Esophagus squamous epithelium (tissue), 5 donors: ENCODE measurements at places on chromosomes 1 and 21.

DNA sequence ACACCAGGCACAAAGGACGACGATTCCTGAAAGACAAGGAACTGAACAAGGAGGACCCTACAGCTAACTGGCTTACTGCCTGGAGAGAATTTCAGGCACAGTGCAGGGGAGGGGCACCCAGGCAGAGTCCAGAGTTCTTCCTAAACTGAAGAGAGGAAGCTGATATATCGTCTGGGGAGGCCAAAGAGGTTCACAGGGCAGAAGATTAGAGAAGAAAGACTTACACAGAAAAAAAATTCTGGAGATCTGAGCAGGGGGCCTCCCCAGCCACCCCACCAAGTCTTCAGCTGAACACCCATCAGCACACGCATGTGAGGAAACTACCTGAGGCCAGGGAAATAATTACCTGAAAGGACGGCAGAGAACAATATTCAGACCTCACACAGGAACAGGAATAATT is 24.6 kb downstream of the SORT1 start:
- DNase-seq, result no peak

DNA sequence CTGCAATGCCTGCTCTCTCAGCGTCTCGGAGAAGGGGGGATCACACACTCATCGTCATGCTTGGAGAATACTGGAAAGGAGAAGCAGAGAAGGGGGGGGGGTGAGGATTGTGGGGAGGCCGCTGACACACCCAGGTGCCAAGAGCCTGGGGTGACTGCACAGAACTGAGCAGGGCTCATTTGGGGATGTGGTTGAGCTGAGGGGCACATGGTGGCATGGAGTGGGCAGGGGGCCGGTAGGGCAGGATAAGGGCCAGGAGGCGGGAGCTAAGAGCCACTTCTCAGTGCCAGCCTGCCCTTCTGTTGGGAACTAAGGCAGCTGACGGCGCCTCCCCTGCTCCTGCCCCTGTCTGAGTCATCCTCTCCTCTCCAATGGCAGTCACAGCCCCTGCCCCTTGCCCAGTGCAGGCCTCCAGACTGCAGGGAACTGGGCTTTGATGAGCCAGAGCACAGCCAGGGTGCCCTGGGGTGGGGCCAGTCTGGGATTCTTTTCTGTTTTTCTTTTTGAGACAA is 27.2 kb downstream of the MRPL37 start:
- no peak for DNase-seq

- DNase-seq, result no peak
Measured at GRCh38 chr1:155141749-155142148, 1.4 kb upstream of the DPM3 start.

DNA sequence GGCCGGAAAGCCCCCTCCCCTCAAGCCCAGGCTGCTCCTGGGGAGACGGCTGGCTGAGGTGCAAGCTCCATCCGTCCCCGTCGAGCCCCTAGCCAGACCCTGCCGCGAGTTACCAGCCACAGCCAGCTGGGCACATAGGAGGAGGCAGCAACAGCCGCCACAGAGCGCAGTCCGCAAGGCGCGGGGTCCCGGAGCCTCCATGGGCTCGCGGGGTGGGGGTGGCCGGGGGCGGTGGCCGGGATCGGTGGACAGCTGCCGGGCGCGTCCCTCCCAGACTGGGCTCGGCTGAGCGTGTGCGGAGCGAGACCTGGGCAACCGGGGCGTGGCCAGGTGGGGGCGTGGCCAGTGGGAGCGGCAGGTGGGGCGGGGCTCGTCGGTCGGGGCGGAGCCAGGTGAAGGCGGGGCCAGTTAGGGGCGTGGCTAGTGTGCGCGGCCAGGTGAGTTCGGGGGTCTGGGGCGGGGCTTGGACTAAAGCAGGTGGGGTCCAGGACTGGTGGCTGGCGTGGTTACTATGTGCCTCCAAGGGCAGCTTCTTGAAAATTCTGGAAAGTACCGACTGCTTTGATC is at the start of gene CD164L2:
CD164L2 (minus strand) TSS at position 295 of the 567 bp plus-strand sequence; CDS start at position 201, 94 bp downstream.
- DNase-seq, result no peak

- DNase-seq, result peak; percentile 19
Measured at GRCh38 chr1:179016706-179017382, 8.8 kb upstream of the FAM20B start.
